ENCODE measurements at places on chromosomes 7 and 10. TPM values are rescaled to one million over a fixed set of nuclear protein-coding genes. Genes with fewer than 3 reads are reported as not detected.

DNA sequence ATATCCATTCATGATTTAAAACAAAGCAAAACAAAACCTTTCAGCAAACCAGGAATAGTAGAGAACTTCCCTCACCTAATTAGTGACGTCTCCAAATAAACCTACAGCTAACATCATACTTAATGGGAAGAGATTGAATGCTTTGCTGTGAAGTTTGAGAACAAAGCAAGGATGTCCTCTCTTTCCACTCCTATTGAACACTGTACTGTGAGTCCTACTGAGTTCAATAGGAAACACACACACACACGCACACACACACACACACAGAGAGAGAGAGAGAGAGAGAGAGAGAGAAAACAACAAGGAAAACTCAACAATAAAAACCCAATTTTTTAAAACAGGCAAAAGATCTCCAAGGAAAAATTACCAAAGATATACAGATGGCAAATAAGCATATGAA, 32.3 kb downstream of the PODXL start:
- DNase-seq: no peak

TMEM236 gene
- 0.04 TPM for total RNA-seq

CPA4 gene
- not detected for total RNA-seq

DNA sequence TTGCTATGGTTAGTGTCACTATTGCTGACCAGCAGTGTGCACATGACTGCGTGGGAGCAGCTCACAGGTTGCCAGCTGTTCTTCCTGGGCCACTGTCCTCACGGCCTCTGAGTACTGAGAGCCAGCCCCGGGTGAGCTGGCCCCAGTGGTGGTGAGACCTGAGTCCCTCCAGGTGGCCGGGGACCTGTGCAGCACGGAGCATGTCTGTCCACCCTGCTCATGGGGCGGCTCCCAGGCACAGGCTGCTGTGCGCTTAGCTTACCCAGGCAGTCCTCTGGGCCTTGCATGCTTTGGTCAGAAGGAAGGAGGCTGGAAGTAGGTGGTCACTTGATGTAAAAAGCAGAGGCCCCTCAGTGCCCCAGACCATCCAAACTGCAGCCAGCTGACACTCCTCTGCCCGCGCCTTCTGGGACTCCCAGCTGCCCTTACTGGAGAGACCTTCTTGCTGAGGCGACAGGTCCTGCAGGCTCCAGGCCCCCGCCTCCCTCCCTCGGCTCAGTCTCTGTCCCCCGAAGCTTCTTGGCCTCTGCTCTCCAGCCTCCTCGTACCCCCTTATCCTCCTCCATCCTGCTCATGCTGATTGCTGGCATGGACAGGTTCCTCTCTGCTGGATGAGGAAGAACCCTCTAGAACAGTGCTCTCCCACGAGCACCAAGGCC, 30.9 kb upstream of the DPYSL4 start:
- no peak for DNase-seq

DNA sequence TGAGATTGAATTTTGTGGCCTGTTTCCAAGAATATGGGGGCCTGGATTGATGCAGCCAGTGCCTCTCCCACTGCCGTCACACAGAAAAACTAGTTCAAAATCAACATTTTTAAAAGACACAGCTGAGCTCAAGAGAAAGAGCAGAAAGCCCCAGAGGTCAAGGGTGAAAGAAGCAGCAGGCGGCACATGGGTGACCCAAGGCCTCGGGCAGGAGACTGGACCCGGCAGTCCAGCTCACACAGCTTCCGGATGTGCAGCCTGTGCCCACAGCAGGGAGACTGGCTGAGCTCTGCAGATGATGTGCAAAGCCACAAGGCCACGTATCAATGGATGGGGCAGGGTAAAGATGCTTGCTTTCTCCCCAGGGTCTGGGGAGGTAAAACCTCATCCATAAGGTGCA, 50.4 kb upstream of the RNF32 start:
- no peak for DNase-seq

PIP4K2A gene
- 161 TPM for total RNA-seq

RADIL gene
- 0.84 TPM for total RNA-seq

DNA sequence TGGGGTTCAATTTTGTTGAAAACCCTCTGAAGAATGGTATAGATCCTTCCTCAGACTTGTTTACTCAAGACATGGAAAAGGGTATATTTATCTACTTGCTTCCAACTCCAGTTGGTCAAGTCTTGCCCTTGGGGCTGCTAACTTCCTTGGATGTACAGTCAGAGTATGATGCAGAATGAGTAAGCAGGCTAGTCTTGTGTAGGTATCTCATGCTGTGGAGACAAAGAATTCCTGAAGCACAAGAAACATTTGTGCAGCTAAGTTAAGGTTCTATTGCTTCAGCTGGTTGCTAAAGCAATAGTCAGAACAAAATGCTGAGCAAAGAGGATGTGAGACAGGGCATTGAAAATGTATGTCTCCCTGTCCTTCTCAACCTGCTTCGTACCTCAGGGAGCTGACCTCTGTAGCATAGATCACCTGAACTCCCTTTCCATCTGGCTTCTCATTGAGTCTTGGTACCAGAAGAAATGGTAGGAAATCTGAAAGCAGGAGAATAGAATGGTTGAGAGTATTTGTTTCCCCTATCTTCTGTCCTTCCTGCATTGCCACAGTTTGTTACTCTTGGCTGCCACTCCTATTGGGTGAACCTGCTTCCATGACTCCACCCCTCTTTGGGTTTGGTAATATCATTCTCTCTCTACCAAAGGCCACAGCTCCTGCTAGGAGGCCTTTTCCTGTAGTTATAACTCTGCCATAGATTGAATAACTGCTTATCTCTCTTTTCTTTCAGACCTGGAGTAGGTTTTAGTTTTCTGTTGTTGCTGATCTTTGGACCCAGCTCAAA, 346.0 kb downstream of the PHF14 start:
- DNase-seq: no peak

DNA sequence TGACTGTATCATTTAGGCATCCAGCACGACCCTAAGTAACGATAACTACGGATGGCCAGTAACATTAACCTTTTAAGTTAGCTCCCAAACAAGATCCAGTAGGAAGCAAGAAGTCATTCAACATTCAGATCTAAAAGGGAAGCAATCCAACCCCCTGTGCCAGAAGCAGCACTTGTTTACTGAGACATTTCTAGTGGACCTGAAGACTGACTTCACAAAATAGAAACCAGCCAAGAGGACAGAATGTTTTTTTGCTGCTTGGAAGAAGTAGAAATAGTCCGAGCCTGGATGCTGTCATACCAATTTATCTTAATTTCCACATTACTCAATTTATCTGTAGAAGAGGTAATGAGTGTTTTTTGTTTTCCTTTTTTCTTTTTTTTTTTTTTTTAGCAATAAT, 88.0 kb upstream of the CTTNBP2 start:
- no peak for DNase-seq

SPDYE5 gene
- not detected for total RNA-seq

GRCh38 chr10:132667342-132668047, 118.5 kb downstream of the NKX6-2 start:
- no peak for DNase-seq

RARRES2 gene
- total RNA-seq: not detected

- DNase-seq: no peak
Measured at GRCh38 chr7:30881448-30881847, 30.2 kb upstream of the AQP1 start.

DNA sequence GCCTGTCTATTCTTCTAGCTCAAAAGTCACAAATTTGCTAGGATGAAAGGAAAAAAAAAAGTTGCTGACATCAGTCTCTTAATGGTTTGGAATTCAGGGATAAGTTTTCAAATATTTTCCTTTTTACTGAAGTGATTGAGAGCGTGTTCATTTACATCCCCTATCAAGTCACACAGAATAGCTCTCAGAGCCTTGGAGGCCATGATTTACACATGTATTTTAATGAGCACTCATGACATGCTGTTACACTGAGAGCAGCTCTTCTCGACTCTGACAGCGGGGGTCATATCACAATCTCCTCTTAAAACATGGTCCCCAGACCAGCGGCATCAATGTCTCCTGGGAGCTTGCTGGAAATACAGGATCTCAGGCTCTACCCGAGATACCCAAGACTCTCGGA, 232.7 kb downstream of the POU6F2 start:
- no peak for DNase-seq

ASIC3 gene
- 6.0 TPM for total RNA-seq

ENTPD1 gene
- total RNA-seq: 0.27 TPM

PIK3AP1 gene
- total RNA-seq: 0.72 TPM

PEX1 gene
- 16.1 TPM for total RNA-seq

DNA sequence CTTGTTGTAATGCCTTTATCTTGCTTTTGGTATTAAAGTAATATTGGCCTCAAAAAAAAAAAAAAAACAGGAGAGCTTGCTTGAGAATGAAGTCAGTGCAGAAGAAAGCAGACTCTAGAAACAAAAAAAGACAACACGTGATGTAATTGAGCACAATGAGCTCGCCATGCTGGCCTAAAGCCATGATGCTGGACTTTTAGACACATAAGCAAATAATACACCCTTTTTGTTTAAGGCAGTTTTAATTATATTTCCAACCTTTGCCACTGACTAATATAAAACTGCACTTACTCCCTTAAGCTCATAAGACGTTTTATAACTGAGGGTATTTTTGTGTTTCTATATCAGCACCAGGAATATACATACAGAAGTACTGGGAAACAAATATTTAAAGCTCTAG, 798.3 kb downstream of the KCNMA1 start:
- DNase-seq: no peak

- DNase-seq: peak; percentile 48
Measured at GRCh38 chr10:119198438-119198837, 8.9 kb upstream of the GRK5 start.

DNA sequence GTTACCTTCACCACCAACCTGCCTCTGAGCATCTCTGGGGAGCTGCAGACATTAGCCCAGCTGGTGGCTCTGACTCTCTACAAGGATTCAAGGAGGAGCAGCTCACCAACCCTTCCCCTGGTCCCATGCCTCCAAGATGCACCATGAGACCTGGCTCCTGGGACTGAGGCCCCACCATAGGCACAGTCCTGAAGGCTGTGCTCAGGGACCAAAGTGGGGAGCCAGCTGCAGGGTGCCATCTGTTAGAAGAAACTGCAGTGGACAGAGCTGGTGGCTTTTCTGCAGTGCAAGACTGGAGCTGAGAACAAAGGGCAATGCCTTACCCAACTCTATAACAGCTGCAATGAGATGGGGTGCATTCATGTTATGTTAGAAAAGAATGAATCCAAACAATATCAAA, 581.6 kb downstream of the TCERG1L start:
- no peak for DNase-seq

- no peak for DNase-seq
Measured at GRCh38 chr10:103042129-103042528, 124.0 kb downstream of the CNNM2 start.

TASOR2 gene
- total RNA-seq: 49.4 TPM

- DNase-seq: no peak
Measured at GRCh38 chr7:6545398-6546126, 5.7 kb downstream of the GRID2IP start.

- no peak for DNase-seq
Measured at GRCh38 chr10:100623521-100624230, 87.9 kb downstream of the HIF1AN start.

- no peak for DNase-seq
Measured at GRCh38 chr7:147008530-147008929, 891.9 kb downstream of the CNTNAP2 start.

- DNase-seq: no peak
Measured at GRCh38 chr7:117565226-117565625, 85.4 kb downstream of the CFTR start.

DNA sequence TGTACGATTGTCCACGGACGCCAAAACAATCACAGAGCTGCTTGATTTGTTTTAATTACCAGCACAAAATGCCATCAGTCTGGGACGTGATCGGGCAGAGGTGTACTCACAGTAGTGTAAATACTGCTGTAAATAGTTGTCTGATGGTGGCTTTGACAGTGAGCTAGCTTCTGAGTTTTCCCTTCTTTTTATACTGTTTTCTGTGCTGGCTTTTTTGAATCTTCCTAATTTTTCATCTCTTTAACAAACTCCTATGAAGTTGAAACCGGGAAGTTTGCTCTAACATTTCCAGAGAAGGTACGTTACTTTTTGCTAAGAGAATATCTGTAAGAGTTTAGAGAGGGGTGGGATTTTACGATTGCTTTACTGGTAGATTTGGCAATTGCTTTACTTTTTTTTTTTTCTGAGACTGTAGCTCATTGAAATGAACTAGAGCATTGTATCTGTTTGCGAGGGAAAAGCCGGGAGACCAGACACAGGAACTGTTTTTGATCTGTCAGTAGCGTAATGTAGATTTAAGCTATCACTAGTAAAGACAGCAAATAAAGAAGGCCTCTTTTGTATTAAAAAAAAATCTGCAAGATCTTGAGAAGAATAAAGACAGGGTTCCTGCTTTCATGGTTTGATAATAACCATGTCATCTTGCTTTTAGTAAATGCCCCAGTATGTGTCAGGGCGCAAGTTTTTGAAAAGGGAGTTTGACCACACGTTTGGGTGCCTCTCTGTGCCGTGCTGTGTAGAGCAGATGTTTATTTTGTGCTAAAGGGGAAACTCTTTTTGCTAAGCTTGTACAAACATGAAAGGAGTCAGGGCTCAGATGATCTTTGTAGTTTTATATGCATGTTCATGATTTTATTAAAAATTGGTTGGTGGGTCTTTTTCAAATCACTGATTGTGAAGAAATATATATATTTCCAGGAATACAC, 712 bp downstream of the FOXP2 start:
- no peak for DNase-seq

MOGAT3 gene
- total RNA-seq: not detected

- DNase-seq: peak; percentile 13
Measured at GRCh38 chr10:121598263-121599249, at the start of gene FGFR2. Gene FGFR2, minus strand, starts transcription at chr10:121598444. Its CDS starts 4,627 bp downstream, at chr10:121593817.

DNA sequence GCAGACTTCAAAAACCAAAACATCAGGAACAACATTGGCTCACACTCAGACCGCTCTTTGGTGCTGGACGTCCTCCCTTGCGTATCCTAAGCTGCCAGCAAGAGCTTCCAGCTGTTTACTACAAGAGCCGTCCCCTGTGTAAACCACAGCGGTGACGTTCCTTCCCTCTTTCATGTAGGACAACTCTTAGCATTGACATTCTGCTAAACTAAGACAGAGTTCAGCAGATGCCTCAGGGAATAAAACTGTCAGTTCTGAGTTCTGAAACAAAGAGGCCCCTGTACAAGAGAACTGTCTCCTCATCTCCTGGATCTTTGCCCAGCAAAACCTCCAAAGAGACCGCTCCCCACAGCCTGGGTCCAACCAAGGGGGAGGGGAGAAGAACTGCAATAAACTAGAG, 57.8 kb upstream of the OPALIN start:
- DNase-seq: no peak

DNA sequence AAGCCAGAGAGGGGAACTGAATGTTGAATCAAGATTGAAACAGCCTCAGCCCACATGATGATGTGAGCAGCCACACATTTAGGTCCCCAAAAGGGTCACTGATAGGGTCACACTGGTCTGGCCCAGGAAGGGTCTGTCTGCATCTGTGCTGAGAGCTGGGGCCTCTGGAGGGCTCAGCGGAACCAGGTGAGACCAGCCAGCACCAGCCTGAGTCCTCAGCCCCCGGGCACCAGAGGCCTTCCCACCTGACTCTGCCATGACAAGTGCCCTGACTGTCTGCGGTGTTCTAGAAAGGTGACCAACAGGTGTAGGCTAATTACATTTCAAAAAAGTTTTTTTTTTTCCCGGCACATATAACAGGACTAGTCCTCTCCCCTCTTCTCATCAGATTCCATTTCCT, 76.2 kb downstream of the WDR11 start:
- no peak for DNase-seq

- DNase-seq: no peak
Measured at GRCh38 chr7:34845666-34846361, 187.8 kb downstream of the NPSR1 start.

GRCh38 chr7:7687800-7688199, 30.6 kb downstream of the RPA3 start:
- no peak for DNase-seq

- DNase-seq: no peak
Measured at GRCh38 chr10:44281089-44281613, 103.7 kb downstream of the CXCL12 start.

- no peak for DNase-seq
Measured at GRCh38 chr7:96084881-96085553, 236.9 kb downstream of the SLC25A13 start.

All from activated CD4-positive, alpha-beta T cell treated with anti-CD3 and anti-CD28 coated beads, Interleukin-2, amount 10 ng/mL, durations not matched to agents 7 days and 5 days (primary cell).